ENCODE measurements at places on chromosomes 4 and X.

GRCh38 chr4:16772366-16772850 is 126.0 kb downstream of the LDB2 start:
- no peak for DNase-seq

DNA sequence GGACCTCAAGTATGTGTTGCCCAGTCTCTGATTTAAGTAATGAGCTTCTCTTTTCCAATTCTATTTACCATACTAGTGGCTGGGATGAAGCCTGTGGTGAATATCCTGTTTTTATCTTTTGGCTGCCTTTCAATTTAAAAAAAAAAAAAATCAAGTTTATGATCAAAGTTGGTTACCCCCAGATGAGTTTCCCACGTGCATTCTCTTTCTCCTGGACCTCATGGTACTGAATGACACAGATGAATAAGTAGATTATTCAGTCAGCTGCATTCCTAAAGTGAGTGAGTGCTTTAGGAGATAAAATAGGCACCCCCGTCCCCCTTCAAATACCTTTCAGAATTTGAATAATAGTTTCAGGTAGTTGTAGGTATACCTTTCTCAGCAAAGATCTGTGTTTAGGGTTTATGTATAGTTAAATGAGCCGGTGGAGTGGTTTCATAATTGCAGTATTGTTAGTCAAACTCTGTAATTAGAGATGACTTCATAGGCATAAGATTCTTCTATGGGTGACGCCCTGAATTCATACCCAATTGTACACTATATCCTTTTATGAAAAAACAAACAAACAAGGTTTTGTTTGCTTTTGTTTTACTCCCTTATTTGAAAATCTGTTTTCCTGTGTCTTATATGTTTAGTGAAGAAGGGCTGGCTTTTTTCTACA is 41.9 kb downstream of the PLS3 start:
- DNase-seq: no peak

DNA sequence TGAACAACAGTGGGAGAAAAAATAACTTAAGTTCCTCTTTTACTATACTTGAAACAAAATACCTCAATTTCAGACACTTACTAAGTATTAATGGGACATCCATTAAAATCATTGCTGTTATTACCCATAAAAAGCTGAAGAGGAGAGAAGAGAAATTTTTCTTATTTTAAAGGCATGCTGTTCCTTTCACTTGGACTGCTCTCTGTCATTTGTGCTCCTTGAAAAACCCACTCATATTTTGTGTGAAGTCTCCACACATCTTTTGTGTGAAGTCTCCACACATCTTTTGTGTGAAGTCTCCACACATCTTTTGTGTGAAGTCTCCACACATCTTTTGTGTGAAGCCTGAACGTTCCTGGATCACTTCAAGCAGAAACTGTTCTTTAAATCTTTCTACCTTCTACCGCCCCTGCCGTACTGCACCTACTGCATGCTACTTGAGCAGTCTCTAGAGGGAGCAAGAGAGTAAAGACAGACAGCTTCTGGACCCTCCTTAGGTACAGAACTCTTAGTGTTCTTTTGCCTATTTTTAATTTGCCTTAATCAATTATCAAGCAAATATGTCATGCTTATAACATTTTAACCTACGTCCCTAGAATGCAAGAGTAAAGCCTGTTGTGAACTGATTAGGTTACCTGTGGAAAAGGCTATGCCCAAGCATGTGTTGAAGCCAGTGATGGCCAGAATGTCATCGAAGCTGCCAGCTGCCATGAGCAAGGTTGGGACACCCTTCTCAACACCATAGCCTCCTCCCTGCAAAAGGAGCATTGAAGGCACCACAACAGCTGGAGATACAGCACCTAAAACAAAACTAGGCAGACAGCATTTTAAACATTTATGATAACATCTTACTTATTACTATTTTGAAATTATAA is 27.1 kb upstream of the SLC9B1 start:
- peak; percentile 26 for DNase-seq

DNA sequence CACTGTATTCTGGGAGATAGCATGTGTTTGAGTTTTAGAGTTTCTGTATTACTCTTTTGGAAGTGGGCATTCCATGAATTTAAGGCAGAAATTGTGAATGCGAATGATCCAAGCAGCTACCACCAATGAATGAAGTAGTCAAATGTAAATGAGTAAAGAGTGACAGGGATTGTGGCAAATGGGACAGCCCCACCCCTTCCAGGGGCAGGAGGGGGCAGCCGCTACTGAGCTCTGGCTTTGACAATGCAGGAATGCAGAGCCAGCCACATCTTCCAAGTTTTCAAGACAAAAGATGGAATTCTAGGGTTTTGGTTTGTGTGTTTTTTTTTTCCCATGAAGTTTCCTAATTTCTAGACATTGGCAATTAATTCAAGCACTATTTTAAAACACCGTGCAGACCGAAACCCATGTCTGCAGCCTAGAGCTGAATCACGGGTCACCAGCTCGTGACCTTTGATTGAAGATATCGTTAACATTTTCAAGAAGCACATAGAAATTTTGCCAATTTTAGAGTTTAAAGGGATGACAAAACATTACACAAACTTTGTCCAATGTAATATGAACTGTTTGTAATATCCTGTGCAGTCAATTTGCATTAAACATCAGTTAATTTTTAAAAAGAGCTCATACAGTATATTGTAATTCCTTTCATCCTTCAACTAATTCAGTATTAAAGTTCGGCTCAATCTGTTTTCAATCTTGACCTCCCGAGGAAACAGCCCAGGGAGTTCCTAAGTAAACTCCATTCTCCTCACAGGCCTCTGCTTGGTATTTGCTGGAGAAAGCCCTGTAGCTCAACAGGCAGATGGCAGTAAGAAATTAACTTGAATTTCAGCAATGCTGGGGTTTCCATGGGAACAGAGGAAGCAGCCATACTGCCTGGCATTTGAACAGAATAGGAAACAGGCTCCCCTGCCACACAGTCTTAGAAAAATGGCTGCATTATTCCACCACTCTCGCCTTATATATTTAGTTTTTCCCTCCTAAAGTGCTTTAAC is 83.4 kb downstream of the UCHL1 start:
- DNase-seq: no peak

DNA sequence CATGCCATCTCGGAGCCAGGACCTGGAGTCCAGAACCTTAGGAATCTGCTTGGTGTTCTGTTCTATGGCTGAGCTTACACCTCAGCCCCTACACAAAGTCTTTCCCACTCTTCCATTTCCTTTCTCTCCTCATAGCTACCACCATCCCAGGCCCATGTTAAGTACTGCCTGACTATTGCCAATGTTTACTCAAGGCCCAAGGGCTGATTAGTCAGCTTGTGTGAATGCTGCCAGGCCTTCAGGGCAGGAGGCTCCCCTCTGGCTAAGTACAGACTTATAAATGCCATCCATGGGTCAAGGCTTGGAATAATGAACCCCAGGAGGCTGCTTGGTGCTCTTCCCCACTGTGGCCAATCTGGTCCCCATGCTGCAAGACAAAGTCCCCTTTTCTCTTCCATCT is 411.6 kb upstream of the MAGEB18 start:
- DNase-seq: no peak

DNA sequence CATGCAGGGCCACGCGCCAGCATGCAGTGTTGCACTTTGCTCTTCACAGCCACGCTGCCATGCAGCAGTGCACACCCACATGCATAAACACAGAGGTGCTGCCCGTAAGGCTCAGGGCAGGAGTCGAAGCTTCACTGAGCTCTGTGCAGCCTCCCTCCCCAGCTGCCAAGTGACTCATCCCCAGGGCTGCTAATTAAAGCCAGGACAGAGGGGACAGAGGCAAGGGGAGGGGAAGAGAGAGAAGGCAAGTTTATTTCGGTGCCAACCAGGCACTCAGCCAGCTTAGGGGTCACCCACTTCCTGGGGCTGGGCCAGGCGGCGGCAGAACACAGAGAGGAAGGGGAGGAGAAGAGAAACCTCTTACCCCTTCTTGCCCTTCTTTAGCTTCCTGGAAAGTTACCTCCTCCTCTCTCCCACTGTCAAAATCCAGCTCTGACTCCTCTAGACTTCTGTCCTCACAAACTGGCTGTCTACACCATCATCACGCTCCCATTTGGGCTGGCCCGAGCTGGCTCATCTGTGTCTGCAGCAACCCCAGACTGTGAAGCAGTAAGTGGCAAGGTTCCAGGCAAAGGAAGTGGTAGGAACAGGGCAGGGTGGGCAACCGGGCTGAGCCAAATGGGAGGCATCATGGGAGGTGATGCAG is 6.2 kb upstream of the IQSEC2 start:
- DNase-seq: no peak

DNA sequence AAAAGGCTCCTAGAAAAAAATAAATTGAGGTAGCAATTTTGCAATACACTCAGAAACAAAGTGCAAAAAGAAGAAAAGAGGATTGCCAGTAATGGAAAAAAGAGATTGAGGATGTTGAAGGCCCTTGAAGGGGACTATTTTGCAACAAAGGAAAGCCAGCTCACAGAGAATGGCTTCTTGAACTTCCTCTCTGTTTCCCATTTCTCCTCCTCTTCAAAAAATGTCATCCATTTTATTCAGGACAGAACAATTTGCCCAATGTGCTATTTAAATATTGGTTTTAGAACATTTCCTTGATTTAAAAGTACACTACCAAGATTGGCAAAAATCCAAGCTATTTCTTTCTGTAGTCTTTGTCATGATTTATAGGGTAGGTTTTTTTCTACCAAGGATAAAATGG is 60.2 kb downstream of the GASK1B start:
- no peak for DNase-seq

- DNase-seq: no peak
These were observed 648 bp downstream of the GPC4 start for GRCh38 chrX:133414406-133415275.

DNA sequence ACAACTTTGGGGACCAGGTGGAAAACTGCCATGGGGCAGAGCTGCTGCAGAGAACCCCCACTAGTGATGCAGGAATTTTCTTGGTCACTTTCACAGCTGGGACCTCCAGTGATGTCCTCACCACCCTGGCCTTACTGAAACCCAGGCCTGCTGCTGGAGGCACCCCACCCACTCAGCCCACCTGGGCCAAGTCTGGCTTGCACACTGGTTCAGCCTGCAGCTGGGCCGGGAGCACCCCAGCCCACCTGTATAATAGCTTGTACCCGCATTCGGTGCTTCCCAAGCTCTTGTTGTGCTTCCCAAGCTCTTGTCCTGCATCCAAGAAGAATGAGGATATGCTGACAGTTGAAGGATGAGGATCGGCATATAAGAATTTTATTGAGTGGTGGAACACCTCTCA is 86.4 kb upstream of the ZMAT1 start:
- no peak for DNase-seq

GRCh38 chr4:133190098-133190497 is 41.0 kb downstream of the PCDH10 start:
- no peak for DNase-seq

GRCh38 chr4:147916351-147916750 is 184.5 kb downstream of the ARHGAP10 start:
- DNase-seq: no peak

DNA sequence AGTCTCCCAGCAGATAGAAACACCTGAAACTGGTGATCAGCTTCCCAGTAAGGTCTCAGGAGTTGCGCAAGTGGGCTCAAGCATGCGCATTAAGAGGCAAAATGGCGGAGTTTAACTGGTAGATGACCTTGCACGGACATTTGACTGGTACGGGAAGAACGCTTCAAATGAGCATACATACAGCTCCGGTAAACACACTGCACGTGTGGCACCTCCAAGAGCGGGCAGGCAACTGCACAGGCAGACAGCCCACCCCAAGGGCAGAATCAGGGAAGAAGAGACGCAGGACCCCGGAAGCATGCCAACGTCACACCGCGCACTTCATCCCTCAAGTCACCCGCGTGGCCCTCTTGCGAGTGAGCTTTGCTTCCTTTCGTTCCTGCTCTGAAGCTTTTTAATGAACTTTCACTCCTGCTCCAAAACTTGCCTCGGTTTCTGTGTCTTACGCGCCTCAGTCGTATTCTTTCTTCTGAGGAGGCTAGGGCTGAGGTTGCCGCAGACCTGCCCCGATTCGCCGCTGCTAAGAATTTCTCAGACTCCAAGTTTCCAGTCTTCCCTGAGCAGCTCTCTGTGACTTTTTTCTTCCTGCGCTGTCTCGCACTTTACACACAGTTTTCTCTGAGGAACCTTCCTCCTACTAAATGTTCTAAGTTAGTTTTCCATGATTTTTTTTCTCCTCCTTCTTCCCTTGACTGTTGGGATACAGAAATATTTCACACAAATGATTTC is 180.7 kb upstream of the ZFP42 start:
- DNase-seq: no peak

GRCh38 chr4:14091966-14092365 is 464.4 kb upstream of the BOD1L1 start:
- no peak for DNase-seq

DNA sequence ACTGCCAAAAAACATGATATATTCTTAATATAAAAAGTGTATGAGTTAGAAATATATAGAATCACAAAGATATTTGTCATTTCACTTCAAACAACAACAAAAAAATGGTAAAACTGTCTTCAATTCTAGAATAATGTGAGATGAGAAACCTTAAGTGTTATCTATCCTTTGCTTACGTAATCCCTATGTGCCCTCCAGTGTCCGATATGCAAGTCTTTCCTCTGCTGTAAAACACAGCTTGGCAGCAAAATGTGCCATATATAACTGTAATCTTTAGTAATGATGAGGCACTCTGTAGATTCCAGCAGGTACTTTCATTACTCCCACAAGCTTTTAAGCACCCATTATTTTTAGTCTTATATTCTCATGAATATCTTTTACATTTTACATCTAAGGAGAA is 555.1 kb upstream of the FRG1 start:
- no peak for DNase-seq

GRCh38 chr4:56099378-56099786 is 150.6 kb downstream of the CEP135 start:
- DNase-seq: no peak

DNA sequence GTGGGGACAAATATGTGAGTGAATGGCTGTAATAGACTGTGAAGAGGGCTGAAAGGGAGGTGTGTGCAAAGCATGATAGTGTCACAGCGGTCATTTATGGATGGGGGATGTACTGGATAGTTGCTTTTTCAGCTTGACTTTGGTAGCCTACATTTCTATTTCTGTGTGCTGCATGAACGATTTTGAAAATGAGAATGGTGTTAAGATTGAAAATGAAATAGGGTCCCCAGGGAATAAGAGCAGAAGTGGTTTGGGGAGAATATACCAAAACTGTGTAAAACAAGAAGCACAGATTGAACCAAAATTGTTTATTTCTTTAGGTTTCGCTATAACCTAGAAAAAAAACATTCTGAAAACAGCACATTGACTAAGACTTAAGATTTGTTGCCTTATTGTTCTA is 58.8 kb upstream of the CLNK start:
- no peak for DNase-seq

All from activated CD4-positive, alpha-beta T cell treated with anti-CD3 and anti-CD28 coated beads, Interleukin-2, amount 50 U/mL, for 4 hours (primary cell).